CD4-positive, alpha-beta T cell treated with Interleukin-4 for 4 hours (primary cell): ENCODE measurements at places on chromosomes 5 and 9.
A peak's percentile ranks its signal among the peaks of the same experiment; 100 is the strongest.

DNA sequence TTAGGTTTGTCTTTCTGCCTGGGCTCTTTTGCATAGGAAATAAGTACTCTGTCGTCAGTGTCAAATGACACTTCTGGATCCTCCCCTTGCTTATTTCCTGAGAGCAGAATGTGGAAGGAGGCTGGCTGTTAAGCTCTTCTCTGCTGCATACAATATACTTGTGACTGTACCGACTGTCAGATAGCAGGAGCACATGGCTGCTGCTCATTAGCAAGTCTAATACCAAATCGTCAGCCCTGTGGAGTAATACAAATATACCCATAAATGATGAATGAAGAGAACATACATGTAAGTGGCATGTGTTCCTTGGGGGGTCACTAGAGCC, at the start of gene GPR151:
TSS of gene GPR151 (minus strand) at position 40 of the 325 bp plus-strand sequence. CDS start 77 bp downstream, outside the sequence.
- no peak for DNase-seq

GRCh38 chr9:21252721-21253547, 13.1 kb upstream of the IFNA14 start:
- no peak for DNase-seq

DNA sequence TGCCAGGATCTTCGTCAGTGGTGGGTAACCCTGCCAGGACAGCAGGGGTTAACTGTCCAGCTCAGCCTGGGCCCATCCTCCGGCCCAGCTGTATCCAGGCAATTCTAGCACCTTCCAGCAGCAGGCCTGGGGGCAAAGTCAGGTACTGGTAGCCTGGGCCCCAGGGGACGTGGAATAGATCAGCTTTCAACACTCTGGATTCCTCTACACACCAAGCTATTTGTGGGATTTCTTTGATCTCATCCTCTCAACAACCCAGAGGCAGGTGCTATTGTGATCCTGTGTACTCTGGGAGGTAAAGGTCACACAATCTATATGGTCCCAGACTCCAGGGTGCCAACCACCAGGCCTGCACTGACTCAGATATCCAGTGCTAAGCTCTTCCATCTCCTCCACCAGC, 8.7 kb upstream of the SPOUT1 start:
- no peak for DNase-seq

DNA sequence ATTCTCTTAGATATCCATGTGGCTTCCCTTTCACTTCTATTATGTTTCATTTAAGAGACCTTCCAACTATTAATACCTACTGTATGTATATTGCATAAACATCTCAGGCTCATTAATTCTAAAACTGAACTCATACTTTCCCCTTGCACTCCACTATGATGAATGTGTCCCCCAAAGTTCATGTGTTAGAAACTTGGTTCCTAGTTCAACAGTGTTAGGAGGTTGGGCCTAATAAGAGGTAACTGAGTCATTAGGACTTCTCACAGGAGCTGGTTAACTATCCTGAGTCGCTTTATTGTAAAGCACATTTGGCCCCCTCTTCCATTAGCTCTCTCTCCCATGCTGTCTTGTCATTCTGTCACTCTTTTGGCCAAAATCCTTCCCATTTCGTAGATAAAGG, 22.0 kb downstream of the ANKHD1 start:
- no peak for DNase-seq

DNA sequence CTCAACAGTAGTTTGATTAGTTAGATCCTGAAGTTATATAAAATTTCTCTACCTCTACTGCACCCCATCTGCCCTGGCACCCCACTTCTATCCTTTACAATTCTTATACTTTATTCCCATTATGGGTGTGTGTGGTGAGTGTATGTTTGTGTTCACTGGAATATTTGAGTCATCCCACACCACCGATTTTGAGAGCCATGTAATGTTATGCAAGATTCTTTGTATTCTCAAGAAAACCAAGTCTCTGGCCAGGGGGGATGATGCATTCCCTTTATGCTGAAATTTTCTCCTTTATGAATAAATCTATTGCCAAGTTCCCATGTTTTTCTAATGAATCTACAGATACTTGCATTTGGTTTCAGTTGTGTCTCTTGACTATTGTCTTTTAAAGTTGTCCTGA, 266.8 kb downstream of the ARHGEF28 start:
- DNase-seq: no peak

DNA sequence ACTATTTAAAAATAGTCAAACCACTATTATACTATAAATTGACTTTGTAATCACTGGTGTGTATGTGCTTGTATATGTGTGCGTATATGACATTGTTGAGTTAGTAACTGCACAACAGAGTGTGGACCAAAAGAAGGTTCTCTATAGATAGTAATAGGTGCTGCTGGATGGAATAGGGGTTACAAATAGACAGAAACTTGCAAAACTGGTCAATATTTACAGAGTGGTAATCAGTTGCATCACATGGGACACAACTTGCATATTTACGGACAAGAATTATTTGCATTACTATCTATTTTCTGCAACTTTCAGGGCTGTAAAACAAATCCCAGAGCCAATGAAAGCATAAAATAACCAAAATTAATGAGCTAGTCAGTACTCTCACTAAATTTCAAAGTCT, 42.4 kb downstream of the TNFSF8 start:
- no peak for DNase-seq

DNA sequence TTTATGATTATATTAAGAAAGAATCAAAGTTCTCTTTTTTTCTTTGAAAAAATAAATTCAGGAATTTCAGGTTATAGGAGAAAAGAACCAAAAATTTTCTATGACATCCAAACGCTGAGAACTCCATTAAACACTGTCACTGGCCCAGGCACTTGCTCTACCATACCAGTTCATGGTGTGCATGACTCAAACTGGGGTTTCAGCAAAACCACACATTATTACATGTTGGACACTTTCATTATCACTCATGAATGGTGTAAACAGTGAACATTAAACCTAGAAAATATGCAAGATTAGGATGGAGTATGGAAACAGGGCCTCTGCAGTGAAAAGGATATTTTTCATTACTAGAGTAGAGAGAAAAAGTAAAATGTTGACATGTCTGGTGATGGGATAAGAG, 369.9 kb upstream of the FAM174A start:
- no peak for DNase-seq

DNA sequence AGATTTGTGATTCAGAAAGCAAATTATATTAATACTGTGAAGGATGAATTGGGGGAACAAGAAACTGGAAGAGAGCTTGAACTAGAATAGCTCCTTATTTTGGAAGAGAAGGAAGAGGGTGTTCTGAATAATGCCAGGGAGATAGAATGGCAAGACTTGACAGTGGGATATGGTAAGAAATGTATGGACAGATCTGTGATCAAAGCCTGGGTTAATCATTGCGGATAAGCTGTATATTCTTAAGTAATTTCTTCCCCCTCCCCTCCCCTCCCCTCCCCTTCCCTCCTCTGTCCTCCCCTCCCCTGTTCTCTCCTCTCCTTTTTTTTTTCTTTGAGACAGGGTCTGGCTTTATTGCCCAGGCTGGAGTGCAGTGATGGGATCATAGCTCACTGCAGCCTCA, 10.1 kb upstream of the IL6ST start:
- DNase-seq: no peak

- no peak for DNase-seq
Observed at GRCh38 chr9:135267191-135267809, 179.8 kb downstream of the OLFM1 start.

- DNase-seq: no peak
Observed at GRCh38 chr5:52703321-52703720, 84.4 kb upstream of the ITGA1 start.

- DNase-seq: no peak
Observed at GRCh38 chr5:62623271-62623670, 44.7 kb downstream of the LRRC70 start.

GRCh38 chr9:83986195-83986594, 5.6 kb downstream of the RMI1 start:
- no peak for DNase-seq

DNA sequence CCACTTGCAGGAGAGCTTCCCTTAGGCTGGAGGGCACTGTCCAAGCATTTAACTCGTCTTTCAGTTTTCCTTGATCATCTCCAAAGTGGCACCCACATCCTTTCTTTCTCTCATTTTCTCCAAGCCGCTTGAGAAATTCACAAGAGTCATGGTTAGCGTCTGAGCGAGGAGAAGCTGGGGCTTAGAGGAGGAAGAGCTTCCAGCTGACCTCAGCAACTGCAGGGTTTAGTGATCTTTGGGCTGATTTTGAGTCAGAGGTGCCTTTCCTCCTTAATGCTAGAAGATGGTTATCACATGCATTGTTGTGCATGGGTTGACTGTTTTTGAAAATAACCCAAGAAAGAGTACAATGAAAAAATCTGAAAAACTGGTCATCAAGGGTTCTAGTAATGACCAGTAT, 134.7 kb downstream of the GADD45G start:
- peak; percentile 23 for DNase-seq

GRCh38 chr5:100430268-100431195, 104.6 kb upstream of the FAM174A start:
- peak; percentile 44 for DNase-seq

DNA sequence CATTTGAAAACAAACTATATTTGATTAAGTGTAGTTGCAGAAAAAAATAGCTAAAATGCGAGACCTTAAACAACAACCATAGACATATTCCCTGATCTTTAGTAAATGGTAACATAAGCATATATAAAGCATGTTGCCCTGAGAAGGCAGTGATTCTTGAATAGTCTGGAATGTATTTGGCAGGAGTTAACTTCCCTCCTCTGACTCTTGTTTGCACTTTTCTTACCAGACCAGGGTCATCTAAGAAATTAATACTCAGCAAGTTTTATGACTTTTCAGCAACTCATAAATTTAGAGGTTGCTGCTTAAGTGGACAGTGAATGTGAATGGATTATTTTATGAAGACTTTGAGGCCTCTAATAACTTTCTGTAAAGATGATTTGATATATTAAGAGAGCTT, 55.3 kb upstream of the NUDT12 start:
- DNase-seq: no peak
